A673 (cell line): ENCODE measurements at places on chromosomes 11 and 22. TPM values are rescaled to one million over a fixed set of nuclear protein-coding genes. Genes with fewer than 3 reads are reported as not detected.
A peak's percentile ranks its signal among the peaks of the same experiment; 100 is the strongest.

The ESAM gene
- total RNA-seq = 1.2 and 1.5 TPM in 2 replicates

The PCNX3 gene
- total RNA-seq = 63.4 and 68.0 TPM in 2 replicates

DNA sequence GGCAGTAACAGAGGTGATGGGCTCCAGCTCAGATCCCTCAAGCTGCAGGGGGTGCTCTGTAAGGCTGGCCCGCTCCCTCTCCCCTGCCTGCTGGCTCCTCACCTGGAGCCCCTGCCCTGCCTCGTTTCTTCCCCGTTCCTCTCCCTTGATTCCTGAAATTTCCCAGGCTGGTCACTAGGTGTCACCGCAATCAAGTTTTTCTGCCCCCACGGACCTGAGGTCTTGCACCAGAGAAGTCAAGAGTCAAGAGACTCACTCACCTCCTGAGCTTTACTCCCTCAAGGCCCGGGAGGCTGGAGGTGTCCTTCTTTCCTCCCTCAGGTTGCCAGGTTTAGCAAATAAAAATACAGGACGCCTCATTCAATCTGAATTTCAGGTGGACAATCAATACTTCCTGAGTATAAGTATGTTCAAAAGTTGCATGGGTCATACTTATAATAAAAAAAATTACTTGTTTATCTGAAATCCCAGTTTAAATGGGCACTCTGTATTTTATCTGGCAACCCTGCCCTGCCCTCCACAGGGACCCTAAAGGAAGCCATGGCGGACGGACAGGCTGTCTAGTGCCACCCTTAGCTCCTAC, 69.2 kb downstream of the SCUBE1 start:
- DNase-seq = peak; percentile 54

DNA sequence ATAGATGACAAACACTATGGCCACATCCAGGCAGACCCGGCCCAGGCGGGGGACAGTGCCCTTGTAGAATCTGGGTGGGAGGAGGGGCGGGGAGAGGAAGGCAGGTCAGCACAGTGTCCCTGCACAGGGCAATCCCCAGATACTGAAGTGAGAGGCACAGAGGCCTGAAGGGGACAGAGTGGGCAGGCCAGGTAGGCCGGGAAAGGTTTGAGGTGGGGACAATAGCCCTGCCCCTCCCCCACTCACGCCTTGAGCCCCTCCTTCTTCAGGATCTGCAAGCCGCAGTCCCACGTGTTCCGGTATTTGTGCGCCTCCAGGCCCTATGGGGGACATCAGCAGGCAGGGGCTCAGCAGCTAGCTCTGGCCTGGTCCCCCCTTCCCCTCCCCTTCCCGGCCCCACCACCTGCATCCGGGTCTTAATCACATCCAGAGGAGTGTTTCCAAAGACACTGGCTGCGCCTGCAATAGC, 2.3 kb downstream of the SLC25A1 start:
- no peak for DNase-seq

The CARD16 gene
- 5.3 and 8.0 TPM in 2 replicates for total RNA-seq
